Activated naive CD8-positive, alpha-beta T cell treated with anti-CD3 and anti-CD28 coated beads, Interleukin-2, amount 10 ng/mL, durations not matched to agents 7 days and 5 days (primary cell): ENCODE measurements at places on chromosomes 6 and 20. TPM values are rescaled to one million over a fixed set of nuclear protein-coding genes. Genes with fewer than 3 reads are reported as not detected.

DNA sequence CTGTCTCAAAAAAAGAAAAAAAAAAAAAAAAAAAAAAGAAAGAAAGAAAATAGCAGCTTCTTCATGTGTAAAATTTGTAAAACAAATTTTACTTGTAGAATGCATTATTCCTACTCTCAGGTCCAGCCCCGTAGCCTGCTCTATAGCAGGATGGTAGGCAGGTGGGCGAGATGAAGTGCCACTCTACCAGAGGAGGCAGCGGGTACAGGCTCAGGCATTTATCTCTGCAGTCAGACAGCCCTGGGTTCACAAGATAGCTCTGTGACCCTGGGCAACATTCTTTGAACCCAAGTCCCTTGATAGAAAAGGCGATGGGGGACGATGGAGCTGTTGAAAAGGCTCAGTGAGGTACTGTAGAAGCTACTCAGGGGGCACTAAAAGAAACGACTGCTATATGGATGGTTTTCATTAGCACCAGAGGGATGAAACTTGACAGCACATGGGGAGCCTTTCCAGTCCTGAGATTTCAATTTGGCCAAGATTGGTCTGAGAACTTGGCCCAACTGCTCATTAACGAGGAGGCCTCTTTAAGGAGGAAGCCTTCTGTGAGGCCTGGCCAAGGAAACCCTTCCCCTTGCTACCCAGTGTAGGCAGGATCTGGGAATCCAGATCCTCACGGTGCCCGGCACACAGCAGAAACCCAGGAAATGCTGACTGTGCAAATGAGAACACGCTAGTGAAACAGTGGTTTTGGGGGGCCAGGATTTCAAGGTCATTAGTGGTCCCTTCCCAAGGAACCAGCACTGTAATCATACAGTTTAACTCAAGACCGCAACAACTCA lies 63.1 kb downstream of the MYH7B start:
- DNase-seq = no peak
- H3K27ac ChIP-seq = no peak overlapping the region
- H3K4me3 ChIP-seq = no peak overlapping the region
- peaks cover 1% of the 10 kb centered on the region for H3K4me1 ChIP-seq

DNA sequence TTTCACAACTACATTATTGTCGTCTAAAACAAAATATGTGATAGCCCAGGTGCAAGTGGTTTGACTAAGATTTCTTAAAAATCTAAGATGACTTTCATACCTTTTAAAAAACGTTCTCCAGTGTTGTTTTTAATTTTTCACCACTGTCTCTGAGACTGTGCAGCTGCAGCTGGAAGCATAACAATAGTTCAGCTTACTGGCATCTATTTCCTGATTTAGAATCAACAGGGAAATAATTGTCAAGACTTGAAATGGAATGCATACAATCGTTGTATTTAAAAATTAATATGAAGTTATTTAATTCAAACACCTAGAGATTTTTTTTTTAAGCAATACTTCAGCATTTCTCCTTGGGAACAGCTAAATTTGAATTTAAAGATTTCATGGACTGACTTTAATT lies 982.0 kb upstream of the EPHA7 start:
- H3K36me3 ChIP-seq = no peaks in the 10 kb centered on the region
- DNase-seq = no peak
- H3K27me3 ChIP-seq = no peaks in the 10 kb centered on the region
- no peaks in the 10 kb centered on the region for H3K4me1 ChIP-seq

- no peak overlapping the region for H3K4me3 ChIP-seq
- DNase-seq = no peak
- peaks cover 16% of the 10 kb centered on the region for H3K27me3 ChIP-seq
- no peaks in the 10 kb centered on the region for H3K36me3 ChIP-seq
- no peaks in the 10 kb centered on the region for H3K4me1 ChIP-seq
These were observed 26.6 kb upstream of the C6orf58 start for GRCh38 chr6:127550403-127550802.

DNA sequence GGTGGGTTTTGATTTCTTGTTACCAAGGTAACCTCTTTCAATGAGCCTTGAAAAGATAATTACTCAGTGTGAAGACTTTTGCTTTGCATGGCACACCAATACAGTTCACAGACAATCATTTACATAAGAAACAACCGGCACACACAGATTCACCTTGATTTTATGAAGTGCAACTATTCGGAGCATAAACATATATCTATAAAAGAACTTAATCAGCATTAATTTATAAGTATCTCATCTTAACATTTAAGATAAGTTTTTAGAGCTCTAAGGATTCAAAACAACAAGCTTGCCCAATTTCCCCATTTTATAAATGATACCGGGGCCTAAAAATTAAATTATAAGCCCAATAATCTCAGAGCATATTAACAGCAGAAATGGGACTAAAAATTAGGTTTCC lies 85.9 kb upstream of the PCSK2 start:
- no peak overlapping the region for H3K4me3 ChIP-seq
- no peak for DNase-seq
- no peaks in the 10 kb centered on the region for H3K27me3 ChIP-seq
- no peaks in the 10 kb centered on the region for H3K36me3 ChIP-seq
- no peaks in the 10 kb centered on the region for H3K4me1 ChIP-seq
- no peak overlapping the region for H3K27ac ChIP-seq

DNA sequence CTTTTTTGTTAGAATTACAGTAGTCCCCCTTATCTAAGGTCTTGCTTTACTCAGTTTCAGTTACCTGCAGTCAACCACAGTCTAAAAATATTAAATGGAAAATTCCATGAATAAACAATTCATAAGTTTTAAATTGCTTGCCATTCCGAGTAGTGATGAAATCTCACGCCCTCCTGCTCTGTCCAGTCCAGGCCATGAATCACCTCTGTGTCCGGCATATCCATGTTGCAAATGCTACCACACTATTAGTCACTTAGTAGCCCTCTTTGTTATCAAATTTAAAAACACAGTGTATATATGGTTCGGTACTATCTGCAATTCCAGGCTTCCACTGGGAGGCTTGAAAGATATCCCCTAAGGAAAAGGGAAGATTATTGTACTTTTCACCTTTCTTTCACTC lies 164.6 kb upstream of the FAM83B start:
- no peaks in the 10 kb centered on the region for H3K36me3 ChIP-seq
- H3K4me1 ChIP-seq = no peaks in the 10 kb centered on the region
- no peak overlapping the region for H3K4me3 ChIP-seq
- H3K27me3 ChIP-seq = no peaks in the 10 kb centered on the region
- no peak for DNase-seq

- H3K4me1 ChIP-seq = peaks cover 12% of the 10 kb centered on the region
- H3K27me3 ChIP-seq = peaks cover 59% of the 10 kb centered on the region
- DNase-seq = peak; percentile 81
- H3K4me3 ChIP-seq = peak overlapping the region; percentile 88
These were observed 35.2 kb upstream of the HLA-G start for GRCh38 chr6:29792123-29793035.

GRCh38 chr20:49561806-49562205 lies 6.1 kb downstream of the PTGIS start:
- no peaks in the 10 kb centered on the region for H3K36me3 ChIP-seq
- DNase-seq = no peak
- peaks cover 6% of the 10 kb centered on the region for H3K4me1 ChIP-seq
- peaks cover 73% of the 10 kb centered on the region for H3K27me3 ChIP-seq

GRCh38 chr20:41034239-41034638 lies 5.6 kb downstream of the TOP1 start:
- H3K27me3 ChIP-seq = no peaks in the 10 kb centered on the region
- H3K4me1 ChIP-seq = peaks cover 70% of the 10 kb centered on the region
- DNase-seq = no peak
- peaks cover 72% of the 10 kb centered on the region for H3K36me3 ChIP-seq
- peak overlapping the region; percentile 18 for H3K4me3 ChIP-seq
- no peak overlapping the region for H3K27ac ChIP-seq

DNA sequence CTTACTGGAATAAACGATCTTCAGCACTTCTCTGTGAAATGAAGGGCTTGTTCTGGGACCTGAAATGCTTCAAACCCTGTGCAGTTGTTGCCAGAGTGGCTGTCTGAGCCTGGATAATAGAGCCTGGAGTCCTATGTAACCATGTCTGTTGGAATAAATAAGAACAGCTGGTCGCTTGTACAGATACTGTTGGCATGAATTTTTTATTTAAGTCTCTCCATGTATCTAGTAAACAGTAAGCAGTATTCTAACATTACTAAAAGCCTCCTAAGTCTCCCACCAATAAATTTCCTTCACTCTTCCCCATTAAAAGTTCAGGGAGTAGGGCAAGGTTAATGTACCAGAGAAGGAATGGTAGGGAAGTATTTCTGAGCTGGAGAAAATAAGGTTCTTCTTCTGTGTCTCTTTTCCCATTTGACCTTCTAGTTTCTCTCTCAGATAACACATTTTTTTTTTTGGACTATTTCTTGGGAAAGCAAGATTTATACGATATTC lies 227.5 kb downstream of the PRL start:
- H3K4me1 ChIP-seq = peaks cover 4% of the 10 kb centered on the region
- H3K27me3 ChIP-seq = no peaks in the 10 kb centered on the region
- DNase-seq = no peak
- H3K36me3 ChIP-seq = peaks cover 1% of the 10 kb centered on the region
- no peak overlapping the region for H3K27ac ChIP-seq

- no peak for DNase-seq
- H3K4me3 ChIP-seq = peak within 1 kb of the TSS; percentile 25
- peaks cover 9% of the 10 kb centered on the region for H3K4me1 ChIP-seq
- peaks cover 3% of the 10 kb centered on the region for H3K36me3 ChIP-seq
- peaks cover 5% of the 10 kb centered on the region for H3K27me3 ChIP-seq
These were observed at the start of gene CFB for GRCh38 chr6:31945507-31946369. CFB (plus strand) TSS chr6:31946095; CDS start chr6:31946222, 127 bp downstream.

- no peak overlapping the region for H3K4me3 ChIP-seq
- H3K36me3 ChIP-seq = no peaks in the 10 kb centered on the region
- no peak for DNase-seq
- peaks cover 4% of the 10 kb centered on the region for H3K27me3 ChIP-seq
- H3K4me1 ChIP-seq = no peaks in the 10 kb centered on the region
These were observed 12.0 kb upstream of the THBS2 start for GRCh38 chr6:169265486-169266131.

DNA sequence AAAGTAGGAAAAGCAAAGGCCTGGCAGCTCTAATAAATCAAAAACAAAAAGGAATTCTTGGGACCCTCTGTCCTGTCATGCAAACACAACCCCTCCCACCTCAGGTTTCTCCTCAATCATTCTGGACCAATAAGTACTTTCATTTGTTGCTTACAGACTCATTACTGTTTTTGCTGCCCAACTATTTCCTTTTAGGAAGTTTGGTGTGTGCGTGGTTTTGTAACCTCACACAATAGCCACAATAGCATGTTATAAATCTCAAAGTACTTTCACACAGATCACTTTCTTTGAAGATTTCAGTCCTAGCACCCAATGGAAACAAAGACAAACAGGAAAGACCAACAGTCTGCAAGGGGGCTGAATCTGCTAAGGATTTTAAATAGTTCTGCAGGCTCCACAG lies 4.5 kb downstream of the MRPL14 start:
- H3K4me1 ChIP-seq = peaks cover 56% of the 10 kb centered on the region
- no peaks in the 10 kb centered on the region for H3K27me3 ChIP-seq
- peak overlapping the region; percentile 76 for H3K27ac ChIP-seq
- H3K4me3 ChIP-seq = peak overlapping the region; percentile 62

DNA sequence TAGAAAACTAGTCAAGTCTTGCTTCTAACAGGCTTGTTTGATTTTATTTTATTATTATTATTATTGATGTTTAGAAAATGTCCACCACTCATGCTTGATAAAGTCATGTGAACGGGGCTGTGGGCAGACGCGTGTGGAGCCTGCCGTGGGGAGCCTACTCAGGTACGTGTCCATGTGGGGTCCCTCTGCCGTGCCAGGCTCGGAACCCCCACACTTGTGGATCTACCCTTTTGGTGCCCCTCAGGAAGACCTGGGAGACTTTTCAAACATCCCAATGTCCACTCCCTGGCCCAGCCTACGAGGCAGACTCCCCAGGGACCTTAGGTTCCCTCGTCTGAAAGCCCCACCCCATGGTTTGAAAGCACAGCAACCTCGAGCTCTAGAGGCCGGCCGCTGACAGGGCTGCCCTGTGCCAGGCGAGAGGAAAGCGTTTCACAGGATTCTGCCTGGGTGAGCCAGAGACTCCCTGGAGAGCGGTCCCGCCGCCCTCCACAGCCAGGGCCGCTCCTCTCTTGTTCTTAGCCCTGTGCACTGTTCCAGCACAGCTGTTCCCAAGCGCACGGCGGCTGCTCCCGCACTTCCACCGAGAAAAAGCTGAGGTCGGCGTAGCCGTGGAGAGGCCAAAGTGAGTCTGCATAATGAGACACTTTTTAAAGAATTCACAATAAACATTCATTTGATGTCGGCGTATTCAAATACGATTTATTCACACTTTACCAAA lies 249.7 kb downstream of the TTLL2 start:
- H3K4me1 ChIP-seq = no peaks in the 10 kb centered on the region
- H3K4me3 ChIP-seq = no peak overlapping the region
- no peaks in the 10 kb centered on the region for H3K27me3 ChIP-seq
- H3K36me3 ChIP-seq = no peaks in the 10 kb centered on the region
- no peak overlapping the region for H3K27ac ChIP-seq

GRCh38 chr6:53009056-53009455 lies 14.0 kb upstream of the GSTA4 start:
- H3K4me3 ChIP-seq = no peak overlapping the region
- peaks cover 3% of the 10 kb centered on the region for H3K36me3 ChIP-seq
- no peaks in the 10 kb centered on the region for H3K4me1 ChIP-seq
- no peak for DNase-seq

DNA sequence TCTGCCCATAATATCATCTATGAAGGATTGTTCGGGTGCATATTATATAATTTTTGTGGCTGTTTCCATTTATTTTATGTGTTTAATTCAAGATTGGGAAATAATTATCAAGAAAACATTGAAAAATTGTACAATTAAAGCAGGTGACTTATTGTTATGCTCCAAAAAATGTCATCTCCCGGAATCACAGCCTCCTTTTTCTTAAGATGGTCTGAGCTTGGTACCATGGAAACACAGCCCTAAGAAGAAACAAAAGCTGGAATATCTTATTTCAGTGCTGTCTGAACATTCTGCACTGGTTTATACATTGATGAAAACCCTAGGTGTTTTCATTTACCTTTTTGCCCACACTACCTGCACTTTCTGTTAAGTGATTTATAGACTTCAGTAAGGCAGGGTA lies 367.2 kb downstream of the ARHGAP18 start:
- H3K27ac ChIP-seq = no peak overlapping the region
- DNase-seq = no peak
- no peak overlapping the region for H3K4me3 ChIP-seq
- peaks cover 28% of the 10 kb centered on the region for H3K27me3 ChIP-seq
- no peaks in the 10 kb centered on the region for H3K36me3 ChIP-seq
- H3K4me1 ChIP-seq = no peaks in the 10 kb centered on the region

DNA sequence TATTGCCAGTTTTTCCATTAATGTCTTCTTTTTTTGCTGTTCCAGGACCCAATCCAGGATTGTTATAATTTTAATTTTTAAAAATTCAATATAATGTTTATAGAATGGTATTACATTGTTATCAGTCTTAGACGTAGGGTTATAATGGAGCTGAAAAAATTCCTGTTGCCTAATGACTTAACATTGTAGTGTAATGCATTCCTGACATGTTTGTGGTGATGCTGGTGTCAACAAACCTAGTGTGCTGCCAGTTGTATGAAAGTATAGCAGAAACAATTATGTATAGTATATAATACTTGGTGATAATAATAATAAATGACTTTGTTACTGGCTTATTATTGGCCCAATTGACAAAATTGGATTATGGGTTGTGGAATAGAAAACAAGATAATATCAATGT lies 30.4 kb downstream of the KIZ start:
- H3K27ac ChIP-seq = no peak overlapping the region
- no peak for DNase-seq
- H3K4me3 ChIP-seq = no peak overlapping the region

EMILIN3 gene
- total RNA-seq = not detected

HTR1B gene
- total RNA-seq = not detected

DOP1A gene
- 26.6 TPM for total RNA-seq

BTNL2 gene
- not detected for total RNA-seq

MYLK4 gene
- total RNA-seq = 0.62 TPM

C20orf202 gene
- total RNA-seq = 0.26 TPM
